Astrocyte (in vitro differentiated cells and primary cell): ENCODE measurements at places on chromosomes 5 and 9. TPM values are rescaled to one million over a fixed set of nuclear protein-coding genes. Genes with fewer than 3 reads are reported as not detected.

The APBA1 gene
- total RNA-seq, result 4.5 and 5.9 TPM in 2 replicates

The MYOT gene
- not detected in 2 replicates for total RNA-seq

The NME5 gene
- 2.9 and 3.2 TPM in 2 replicates for total RNA-seq

The CNTNAP3 gene
- 2.7 and 3.3 TPM in 2 replicates for total RNA-seq
